ENCODE measurements at places on chromosomes 1 and 21. TPM values are rescaled to one million over a fixed set of nuclear protein-coding genes. Genes with fewer than 3 reads are reported as not detected.

GRCh38 chr1:165616054-165616612 is 14.9 kb upstream of the MGST3 start:
- H3K4me1 ChIP-seq: peaks cover 17% of the 10 kb centered on the region
- H3K36me3 ChIP-seq: peaks cover 10% of the 10 kb centered on the region
- DNase-seq: no peak
- no peak overlapping the region for H3K27ac ChIP-seq
- H3K27me3 ChIP-seq: 0 out of 2 replicates have a peak, but pooled peaks cover 3% of the 10 kb centered on the region
- H3K4me3 ChIP-seq: no peak overlapping the region

- DNase-seq: no peak
- H3K4me3 ChIP-seq: no peak overlapping the region
- peaks cover 11% of the 10 kb centered on the region for H3K36me3 ChIP-seq
- H3K27me3 ChIP-seq: no peaks in the 10 kb centered on the region
Measured at GRCh38 chr1:214449371-214449770, 102.0 kb downstream of the PTPN14 start.

DNA sequence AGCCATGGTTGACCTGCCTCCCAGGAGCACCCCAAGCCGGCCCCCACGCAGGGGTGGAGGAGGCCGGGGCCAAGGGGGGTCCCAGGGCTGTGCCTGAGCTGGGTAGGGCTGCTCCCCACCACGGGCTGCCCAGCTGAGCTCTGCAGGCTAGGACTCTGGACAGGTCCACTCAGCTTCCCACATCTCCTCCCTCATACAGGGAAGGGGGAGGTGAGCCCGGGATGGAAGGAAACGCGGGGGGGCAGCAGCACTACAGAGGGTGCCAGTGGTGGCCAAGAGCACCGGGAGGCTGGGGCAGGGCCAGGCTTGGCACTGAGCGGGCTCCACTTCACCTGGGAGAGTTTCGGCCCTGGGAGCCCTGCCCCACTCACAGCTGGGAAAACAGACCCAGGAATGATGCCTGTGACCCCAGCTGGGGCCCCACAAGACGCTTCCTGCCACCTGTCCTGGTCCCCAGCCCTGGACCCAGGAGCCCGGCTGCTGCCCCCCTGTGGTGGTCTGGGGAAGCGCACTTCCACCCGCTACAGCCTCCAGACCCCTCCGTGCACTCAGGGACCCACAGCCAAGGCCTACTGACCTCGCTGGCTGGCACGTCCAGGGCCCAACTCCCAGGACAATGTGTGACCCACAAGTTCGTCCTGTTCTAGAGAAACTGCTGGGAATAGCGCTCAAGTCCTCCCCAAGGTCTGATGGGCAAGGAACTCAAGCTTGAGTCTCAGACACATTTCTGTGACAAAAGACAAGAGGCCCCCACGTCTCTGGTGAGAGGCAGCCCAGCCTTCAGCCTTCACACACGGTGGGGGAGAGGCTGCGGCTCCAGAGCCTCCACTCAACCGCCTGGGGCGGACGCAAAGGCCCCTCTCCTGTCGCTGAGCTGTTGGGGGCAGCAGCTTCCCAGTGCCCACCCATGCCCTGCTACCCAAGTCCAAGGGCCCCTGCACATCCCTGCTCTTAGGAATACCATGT is 3.0 kb downstream of the AURKAIP1 start:
- peaks cover 8% of the 10 kb centered on the region for H3K36me3 ChIP-seq
- H3K4me1 ChIP-seq: peaks cover 3% of the 10 kb centered on the region
- H3K27ac ChIP-seq: no peak overlapping the region

DNA sequence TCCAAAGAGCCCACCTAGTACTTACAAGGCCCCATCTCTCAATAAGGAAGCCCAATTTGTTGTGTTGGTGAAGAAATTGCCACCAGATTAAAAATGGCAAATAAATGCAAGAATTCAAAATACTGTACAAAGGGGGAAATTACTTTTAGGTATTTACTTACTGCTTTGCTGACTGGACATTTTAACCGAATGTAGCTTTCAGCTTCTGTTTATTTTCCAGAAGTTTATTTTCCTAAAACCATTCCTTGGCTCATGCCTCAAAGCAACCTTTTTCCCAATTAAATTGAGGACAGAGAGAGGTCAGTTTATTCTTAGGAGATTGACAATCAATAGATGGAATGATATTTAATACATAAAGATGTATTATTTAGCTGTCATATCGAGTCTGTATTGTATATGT is 47.6 kb upstream of the H6PD start:
- no peak overlapping the region for H3K4me3 ChIP-seq
- H3K4me1 ChIP-seq: peaks cover 30% of the 10 kb centered on the region
- H3K36me3 ChIP-seq: peaks cover 15% of the 10 kb centered on the region
- no peak for DNase-seq

GRCh38 chr1:111953797-111954196 is 35.7 kb downstream of the KCND3 start:
- no peak overlapping the region for H3K27ac ChIP-seq
- peaks cover 5% of the 10 kb centered on the region for H3K4me1 ChIP-seq
- H3K27me3 ChIP-seq: peaks cover 3% of the 10 kb centered on the region

- H3K27ac ChIP-seq: no peak overlapping the region
- H3K4me1 ChIP-seq: peaks cover 21% of the 10 kb centered on the region
- no peaks in the 10 kb centered on the region for H3K27me3 ChIP-seq
- H3K36me3 ChIP-seq: no peaks in the 10 kb centered on the region
- no peak overlapping the region for H3K4me3 ChIP-seq
Measured at GRCh38 chr1:245810789-245811337, 656.1 kb downstream of the KIF26B start.

DNA sequence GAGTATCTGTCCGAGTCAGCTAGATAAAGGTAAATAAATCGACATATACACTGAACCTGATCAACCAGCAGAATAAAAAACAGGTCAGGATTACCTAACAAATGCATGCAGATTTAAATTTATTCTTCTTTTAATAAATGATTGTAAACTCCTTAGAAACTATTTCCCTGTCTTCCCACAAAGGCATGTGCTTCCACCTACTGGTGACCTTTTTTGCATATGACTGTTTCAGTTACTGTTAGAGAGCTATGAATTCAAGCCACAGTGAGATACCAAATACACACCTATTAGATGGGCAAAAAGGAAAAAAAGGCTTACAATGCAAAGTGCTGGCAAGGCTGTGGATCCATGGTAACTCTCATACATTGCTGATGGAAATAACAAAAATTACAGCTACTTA is 957.4 kb upstream of the NCAM2 start:
- H3K4me3 ChIP-seq: no peak overlapping the region
- H3K36me3 ChIP-seq: peaks cover 15% of the 10 kb centered on the region
- peaks cover 16% of the 10 kb centered on the region for H3K4me1 ChIP-seq
- H3K27ac ChIP-seq: no peak overlapping the region

DNA sequence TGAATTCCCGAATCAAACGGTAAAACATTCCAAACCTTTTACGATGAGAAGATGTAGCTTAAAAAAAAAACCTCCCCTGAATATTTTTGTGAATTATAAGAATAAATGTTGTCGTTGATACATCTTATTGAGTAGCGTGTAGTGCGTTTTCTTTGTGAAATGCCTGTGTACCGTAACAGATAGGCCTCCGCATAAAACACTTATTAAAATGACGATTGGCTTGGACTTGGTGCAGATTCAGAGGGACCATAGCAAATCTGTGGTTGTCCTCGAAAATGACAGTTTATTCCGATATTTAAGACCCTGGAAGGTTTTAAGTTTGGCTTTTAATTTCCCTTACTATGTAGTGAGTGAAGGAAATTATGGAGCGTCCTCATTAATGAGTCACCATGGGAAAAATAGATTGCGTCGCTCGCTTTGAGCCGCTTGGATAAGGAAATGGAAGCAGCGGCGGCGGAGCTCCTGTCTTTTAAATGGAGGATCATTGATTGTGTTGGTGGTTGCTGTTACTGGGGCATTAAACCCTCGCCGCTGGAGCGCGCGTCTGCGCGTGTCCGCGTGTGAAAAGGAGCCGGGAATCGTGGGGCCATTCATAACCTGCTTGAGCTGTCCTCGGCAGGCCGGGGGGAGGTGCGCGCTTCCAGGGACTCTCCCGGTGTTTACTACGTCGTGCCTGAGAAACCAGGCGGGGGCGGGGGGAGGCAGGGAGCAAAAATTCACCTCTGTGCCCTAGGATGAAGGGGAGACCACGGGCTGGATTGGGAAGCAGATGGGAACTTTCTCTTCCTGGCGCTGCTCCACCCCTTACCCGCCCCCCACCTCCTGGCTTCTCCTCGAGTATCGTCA is 1.6 kb downstream of the SPEN start:
- no peaks in the 10 kb centered on the region for H3K36me3 ChIP-seq
- peak; percentile 88 for DNase-seq
- peak overlapping the region; percentile 92 for H3K4me3 ChIP-seq

- H3K27ac ChIP-seq: no peak overlapping the region
- peaks cover 10% of the 10 kb centered on the region for H3K4me1 ChIP-seq
- H3K27me3 ChIP-seq: peaks cover 27% of the 10 kb centered on the region
- H3K36me3 ChIP-seq: no peaks in the 10 kb centered on the region
- H3K4me3 ChIP-seq: no peak overlapping the region
- DNase-seq: no peak
Measured at GRCh38 chr1:47555841-47556560, 118.2 kb downstream of the FOXD2 start.

Gene PTP4A2
- total RNA-seq: 150 TPM

Gene TCEANC2
- total RNA-seq: 6.9 TPM

Gene CELA3B
- 6.7 TPM for total RNA-seq

Gene SYTL1
- 19.7 TPM for total RNA-seq

Data from WTC11 (cell line).